ENCODE measurements at places on chromosomes 2 and 18.

GRCh38 chr2:42256505-42256904 is 87.4 kb downstream of the EML4 start:
- no peak for DNase-seq

DNA sequence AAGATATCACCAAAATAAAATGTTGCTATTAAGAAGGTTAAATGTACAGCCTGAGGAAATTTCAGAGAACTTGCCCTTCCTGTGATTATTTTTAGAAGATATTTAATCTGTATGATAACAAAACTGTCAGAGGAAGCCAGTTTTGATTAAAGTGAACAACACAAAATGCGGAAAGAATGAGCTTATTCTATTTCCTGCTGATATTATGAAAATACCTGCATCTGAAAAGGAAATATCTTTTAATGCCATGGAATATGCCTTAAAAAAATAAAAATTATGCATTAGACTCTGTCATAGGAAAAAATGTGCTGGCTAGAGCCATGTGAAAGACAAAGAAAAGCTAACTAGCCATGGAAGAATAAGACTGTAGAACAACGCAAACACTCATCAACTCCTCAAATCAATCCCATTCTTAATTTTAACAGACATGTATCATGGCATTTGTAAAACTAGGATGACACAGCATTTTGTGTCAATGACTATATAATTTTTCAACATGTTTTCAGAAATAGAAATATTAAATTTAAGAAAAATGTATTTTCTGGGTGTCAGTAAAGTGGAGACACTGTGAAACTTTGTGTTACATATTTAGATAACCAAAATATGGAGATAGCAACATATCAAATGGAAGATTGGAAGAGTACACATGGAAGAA is 1768.2 kb downstream of the SUCLG1 start:
- DNase-seq: no peak

GRCh38 chr2:241489733-241490680 is 18.4 kb downstream of the STK25 start:
- DNase-seq: no peak

DNA sequence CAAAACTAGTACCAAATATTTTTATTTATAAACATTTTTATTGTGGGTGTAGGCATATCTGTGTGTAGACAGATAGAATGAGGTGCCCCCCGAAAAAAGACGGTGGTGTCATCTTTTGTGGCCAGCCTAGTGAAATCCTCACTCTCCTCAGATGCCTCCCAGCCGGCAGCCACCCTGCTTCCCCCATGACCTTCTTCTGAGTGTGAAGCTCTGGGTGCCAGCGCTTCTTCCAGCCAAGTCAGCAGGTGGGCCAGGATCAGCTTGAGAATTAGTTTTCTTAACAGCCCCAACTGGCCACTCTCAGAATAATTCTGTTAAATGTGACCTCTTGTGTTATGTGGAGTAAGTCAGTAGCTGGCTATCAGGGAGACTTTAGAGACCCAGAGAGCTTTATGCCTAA is 229.6 kb upstream of the FOSL2 start:
- DNase-seq: no peak

DNA sequence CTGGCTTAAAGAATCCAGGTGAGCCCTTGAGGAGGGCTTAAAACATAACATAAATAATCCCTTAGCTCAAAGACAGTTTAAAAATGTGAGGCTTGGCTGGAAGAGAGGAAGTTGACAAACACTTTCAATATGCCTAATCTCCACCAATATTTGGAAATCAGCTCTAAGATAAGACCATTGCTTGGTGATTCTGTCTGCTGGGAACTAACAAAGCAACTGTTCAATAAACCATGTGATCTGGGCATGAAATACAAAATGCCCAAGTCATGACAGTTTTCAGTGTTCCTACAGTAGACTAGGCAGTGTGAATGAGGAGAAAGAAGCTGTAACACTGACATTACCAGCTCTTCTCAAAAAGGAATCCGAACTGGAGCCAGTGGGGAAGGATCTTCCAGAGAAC is 10.7 kb downstream of the MFF start:
- no peak for DNase-seq

DNA sequence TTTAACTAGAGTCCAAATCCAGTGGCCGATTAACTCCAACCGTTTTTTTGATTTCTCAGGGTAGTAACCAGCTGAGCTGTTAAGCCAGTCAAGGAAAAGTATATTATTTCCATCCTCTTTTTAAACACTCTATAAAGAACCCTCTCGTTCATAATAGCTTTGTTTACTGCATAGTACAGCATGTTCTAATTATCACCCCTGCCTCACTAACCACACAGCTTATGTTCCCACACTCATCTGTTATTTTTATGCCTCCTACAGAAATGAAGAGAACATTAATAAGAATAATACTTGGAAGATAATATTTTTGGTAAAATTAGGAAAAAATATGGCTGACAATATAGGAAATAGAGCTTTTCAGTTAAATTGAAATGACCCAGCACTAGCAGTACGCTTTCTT is 2132.8 kb upstream of the CELF4 start:
- no peak for DNase-seq

- no peak for DNase-seq
These were observed 30.3 kb downstream of the SP3 start for GRCh38 chr2:173934895-173935294.

GRCh38 chr2:103464831-103465230 is 703.0 kb downstream of the TMEM182 start:
- no peak for DNase-seq

DNA sequence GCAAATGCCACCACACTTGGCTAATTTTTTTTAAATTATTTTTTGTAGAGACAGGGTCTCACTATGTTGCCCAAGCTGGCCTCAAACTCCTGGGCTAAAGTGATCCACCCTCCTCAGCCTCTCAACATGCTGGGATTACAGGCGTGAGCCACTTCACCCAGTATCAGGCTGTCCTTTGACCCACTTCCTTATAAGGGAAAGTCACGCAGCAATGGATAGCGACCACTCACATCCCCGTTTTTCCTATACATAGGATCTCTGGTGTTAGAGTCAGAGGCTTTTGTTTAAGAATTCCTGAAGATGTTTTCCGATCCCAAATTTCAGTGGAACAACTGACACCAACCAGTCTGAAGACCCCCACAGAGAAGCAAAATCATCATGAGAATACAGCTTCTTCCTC is 41.4 kb upstream of the RFX8 start:
- DNase-seq: no peak

DNA sequence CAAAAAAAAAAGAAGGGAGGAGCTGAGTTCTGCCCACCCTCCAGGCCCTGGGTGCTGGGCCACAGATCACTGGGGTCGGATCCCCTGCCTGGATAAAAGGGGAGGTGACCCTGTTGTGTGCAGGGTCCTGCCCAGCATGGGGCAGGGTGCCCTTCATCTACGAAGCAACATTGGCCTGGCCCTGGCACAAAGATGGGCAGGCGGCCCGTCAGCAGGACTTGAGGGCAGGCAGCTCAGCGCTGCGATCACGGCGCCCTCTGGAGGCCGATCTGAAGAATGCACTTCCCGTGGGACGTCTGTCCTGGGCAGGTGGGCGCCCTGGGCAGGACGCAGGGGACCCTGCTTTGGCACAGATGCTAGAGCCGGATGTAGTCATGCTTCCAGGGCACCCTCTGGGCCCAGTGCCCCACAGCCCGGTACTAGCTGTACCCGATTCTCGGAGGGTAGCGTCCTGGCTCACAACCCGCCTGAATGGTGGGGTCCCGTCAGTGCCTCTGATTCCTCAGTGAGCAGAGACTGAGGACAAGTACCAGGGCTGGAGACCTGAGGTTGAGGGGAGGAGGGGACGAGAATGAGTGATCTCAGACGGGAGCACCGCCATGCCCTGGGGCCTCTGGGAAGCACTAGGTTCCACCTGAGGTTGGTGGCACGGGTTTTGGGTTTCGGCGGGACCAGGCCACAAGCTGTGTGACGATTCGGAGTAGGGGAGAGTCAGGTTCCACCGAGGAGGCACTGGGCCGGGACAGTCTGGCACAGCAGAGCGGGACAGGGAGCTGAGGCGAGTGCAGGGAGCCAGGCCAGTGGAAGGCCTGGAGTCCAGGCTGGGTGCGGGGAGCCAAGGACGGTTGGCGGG is 18.0 kb downstream of the ARID5A start:
- DNase-seq: peak; percentile 87

DNA sequence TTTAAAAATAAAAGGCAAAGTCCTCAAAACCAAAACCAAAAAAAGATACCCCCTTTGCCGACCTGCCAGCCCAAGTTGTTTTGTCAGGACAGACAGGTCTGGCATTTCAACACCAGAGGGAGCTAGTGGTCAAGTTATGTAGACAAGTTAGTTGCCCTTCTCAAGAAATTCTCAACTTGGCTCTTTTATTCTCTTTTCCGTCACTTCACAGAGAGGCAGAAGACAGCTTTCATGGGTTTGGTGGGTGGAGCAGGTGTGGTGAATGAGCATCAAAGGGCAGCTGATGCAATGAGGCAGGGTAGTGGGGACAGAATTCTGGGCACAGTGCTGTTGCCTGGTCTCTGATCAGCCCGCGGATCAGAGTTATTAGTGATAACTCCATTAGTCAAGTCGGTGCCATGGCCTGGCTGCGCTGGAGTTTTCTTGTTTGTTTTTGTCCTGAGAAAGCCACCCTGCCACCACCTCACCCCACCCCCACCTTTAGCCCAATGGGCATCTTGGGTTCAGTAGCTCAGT is 303.7 kb upstream of the EPAS1 start:
- DNase-seq: peak; percentile 77

GRCh38 chr2:176826356-176826755 is 386.2 kb upstream of the HNRNPA3 start:
- no peak for DNase-seq

DNA sequence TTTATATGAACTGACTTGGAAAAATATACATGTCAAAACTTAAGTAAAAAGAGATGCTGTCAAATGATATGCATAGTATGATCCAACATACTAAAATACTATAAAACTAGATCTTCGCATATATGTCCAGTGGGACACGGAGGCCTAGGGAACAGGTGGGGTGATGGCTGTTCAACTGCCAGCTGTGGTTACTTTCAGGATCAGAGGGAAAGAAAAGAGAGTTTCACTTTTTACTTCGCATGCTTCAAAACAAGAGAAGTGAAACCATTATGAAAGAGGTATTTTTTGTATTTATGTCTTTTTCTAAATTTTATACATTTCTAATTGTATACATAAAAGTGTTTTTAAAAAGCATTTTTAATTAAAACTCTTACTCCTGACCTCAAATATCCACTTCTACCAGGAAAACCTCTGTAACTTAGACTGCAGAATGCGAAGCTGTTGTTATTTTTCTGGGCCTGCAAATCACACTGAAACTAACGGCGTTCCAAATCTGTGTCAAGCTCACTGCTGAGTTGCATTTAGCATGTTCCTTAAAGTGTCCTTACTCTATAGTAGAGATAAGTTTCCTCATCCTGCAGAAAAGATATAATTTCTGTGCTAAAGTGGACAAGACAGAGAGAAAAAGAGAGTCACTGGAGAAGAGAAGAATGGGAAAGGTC is 97.8 kb upstream of the SLC35G4 start:
- DNase-seq: no peak

GRCh38 chr2:231429901-231430300 is 34.4 kb downstream of the NCL start:
- no peak for DNase-seq

DNA sequence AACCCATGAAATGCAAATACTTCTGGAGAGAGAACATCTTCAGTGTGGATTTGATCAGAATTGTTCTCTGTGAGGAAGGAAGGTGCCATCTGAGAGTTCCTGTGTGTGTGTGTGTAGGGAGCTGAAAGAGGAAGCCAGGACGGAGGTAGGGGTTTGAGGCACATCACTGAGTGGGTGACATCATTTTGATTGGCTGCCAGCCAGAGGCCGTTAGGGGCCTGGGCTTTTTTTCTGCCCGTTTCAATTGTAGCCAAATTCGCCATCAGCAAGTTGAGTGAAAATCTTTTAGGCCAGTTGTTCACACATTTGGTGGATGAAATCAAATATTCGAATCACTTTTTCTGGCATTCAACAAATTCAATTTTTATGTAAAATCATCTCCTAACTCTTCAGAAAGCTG is 48.9 kb downstream of the TSN start:
- DNase-seq: no peak

GRCh38 chr2:18980104-18980785 is 378.2 kb downstream of the OSR1 start:
- no peak for DNase-seq

DNA sequence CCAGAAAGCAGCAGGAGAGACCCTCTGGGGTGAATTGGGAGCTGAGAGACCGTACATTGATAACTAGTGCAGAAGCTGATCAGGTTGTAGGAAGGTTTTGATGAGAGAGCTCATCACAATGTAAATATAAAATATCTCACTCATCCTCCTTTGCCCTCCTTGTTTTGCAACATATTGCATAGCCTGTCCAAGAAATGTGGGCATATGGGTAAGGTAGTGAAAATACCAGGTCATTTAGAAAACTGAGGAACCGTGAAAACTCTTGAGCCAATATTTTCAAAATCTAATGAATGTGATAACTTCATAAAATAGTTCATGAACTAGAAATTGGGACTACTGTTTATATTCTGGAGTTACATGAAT is 31.4 kb downstream of the C18orf54 start:
- no peak for DNase-seq

GRCh38 chr2:41859615-41860514 is 188.0 kb upstream of the PKDCC start:
- no peak for DNase-seq

- no peak for DNase-seq
These were observed 344.1 kb downstream of the TDRD15 start for GRCh38 chr2:21467910-21468309.

GRCh38 chr18:9082711-9083510 is 19.6 kb upstream of the NDUFV2 start:
- DNase-seq: no peak

- DNase-seq: peak; percentile 74
These were observed 894 bp downstream of the SMAD7 start for GRCh38 chr18:48949606-48950535.

DNA sequence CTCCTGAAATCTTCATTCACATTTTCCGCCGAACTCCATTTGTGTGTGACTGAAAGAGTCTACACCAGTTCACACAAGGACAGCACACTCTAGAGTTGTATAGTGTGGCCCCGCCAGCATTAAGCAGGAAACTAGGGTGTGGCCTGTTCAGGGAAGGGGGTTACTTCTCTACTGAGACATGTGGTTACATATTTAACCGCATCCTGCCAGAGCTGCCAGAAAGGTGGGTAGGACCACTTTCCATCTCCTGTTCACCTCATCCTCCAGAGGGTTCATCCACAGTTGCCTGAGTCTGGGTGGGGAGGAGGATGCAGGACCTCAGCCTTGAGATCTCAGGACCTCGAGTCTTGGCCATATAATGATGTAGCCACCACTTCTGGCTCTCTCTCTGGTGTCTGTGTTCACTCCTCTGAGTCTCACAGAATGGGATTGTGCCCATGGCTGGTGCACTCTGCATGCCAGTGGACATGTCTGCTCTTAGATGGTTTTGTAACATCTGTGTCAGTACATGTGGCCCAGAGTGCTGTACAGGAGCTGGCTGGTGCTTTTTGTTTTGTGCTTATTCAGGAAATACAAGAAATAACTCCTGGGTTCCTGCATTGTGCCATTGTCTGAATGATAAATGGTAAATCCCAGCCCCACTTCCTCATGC is 7.7 kb upstream of the SP140L start:
- DNase-seq: no peak

Measured in coronary artery (tissue), 2 donors.